ENCODE measurements at places on chromosomes 7 and 10.

GRCh38 chr10:88194961-88195367, 331.5 kb downstream of the PTEN start:
- DNase-seq = no peak

DNA sequence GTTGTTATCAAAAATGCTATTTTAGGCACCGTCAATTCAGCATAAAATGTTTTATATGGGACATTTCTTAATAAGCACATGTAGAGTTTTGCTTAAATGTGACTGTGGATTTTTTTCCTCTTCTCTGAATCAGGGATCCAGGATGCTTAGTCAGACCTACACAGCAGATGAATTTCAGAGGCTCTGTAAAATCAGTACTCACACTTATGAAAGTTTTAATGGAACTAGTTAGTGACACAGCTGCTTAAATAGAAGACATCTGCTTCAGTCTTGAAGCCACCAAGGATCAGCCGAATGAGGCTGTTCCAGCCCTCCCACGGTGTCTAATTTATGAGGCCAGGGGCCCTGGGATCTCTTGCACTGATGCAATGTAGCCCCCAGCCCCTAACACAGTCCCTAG, 136.0 kb downstream of the MYOF start:
- DNase-seq = no peak

- DNase-seq = no peak
Observed at GRCh38 chr10:32204606-32205005, 142.4 kb downstream of the EPC1 start.

- DNase-seq = no peak
Observed at GRCh38 chr7:4136036-4136435, 546.1 kb upstream of the FOXK1 start.

DNA sequence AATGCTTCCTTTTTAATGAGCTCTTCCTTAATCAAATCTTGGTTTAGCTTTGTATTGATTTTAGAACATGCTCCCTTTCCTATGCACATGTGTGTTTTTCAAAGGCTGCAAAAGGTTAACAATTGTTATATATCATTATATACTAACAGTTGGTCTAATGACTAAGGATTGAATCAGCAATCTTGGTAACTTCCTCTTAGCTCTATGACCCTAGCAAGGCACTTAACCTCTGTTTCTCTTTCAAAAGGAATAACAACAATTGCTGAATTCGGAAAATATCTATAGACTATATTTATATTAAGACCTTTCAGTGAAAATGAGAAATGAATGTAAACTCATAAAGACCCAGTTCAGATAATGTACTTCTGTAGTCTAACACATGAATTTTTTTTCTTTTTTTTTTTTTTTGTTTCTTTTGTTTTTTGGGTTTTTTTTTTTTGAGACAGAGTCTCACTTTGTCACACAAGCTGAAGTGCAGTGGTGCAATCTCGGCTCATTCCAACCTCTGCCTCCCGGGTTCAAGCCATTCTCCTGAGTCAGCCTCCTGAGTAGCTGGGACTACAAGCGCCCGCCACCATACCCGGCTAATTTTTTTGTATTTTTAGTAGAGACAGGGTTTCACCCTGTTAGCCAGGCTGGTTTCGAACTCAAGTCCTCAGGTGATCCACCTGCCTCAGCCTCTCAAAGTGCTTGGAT, 48.8 kb downstream of the HOXA1 start:
- no peak for DNase-seq

DNA sequence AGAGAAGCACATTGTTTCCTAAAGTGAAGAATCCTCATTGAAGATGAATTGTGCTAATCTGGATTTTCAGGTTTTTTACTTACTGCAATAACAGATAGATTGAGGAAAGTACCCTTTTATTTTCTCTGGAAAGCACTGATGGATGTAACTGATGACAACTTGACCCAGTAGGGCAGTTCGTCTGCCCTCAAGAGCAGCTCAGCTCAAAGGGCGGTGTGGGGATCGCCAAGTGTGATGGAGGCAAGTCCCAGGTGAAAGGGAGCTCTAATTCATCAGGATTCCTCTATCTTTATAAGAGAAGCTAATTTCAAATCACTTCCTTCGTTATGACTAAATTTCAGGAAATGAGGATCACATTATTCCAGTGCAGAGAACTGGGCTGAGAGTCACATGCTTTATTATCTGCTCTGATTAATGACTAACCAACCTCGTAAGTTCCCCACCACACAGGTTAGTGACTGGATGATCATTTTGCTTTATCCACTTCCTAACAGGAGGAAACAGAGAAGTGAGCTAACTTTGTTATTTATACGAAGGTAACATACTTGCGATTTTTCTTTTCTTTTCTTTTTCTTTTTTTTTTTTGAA, 98.8 kb downstream of the PFKFB3 start:
- no peak for DNase-seq

DNA sequence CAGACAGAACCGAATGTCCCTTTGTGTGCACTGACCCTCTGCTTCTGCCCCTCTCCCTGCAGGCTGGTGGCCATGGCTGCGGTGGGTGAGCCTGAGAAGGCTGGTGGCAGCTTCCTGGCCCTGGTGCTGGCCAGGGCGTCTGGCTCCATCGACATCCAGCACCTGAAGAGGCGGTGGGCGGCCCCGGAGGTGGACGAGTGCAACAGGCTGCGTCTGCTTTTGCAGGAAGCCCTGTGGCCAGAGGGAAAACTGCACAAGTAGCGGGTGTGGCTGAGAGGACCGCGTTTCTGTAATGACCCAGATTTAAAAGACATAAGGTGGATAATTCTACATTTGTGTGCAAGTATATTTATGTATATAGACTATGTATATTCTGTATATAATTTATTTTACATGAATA, 89.2 kb downstream of the DYNC2I1 start:
- no peak for DNase-seq

- DNase-seq = no peak
Observed at GRCh38 chr10:78770167-78771090, 298.3 kb upstream of the ZMIZ1 start.

DNA sequence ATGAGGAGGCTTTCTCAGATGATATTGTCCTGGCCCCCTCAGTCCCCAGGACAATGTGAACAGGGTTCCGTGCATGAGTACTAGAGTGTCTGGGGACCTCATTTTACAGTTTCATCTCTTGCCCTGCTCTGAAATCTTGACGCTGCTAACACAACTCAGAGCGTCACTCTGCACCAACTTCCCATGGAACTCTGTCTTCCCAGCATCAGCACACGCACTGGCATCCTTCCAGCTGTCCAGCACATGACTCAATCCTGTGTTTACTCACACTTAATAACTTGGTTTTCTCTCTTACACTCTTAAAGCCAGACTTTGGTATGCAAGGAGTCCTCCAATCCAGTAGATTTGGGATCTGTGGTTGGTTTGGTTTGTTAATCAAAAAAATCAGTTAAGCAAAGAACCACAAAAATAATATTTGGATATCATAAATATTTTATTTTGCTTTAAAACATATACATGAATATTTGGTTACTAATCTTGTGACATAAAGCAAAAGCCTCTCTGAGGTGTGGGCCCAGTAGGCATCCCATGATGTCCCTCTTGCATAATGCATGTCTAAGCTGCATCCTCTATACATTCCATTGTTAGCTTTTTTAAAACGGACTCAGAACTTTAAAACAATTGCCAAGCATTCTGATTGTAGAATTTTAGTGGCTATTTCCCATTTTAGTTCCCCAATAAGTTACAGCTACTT, 131.0 kb downstream of the CXCL12 start:
- DNase-seq = no peak

Data from cortex of kidney (tissue), 1 donor.